Omental fat pad (tissue), 4 donors: ENCODE measurements at places on chromosomes 1 and 21. TPM values are rescaled to one million over a fixed set of nuclear protein-coding genes. Genes with fewer than 3 reads are reported as not detected.

The SHC1 gene
- total RNA-seq, result 178 TPM

GRCh38 chr1:67646145-67647035 is 38.6 kb upstream of the GADD45A start:
- DNase-seq, result no peak

GRCh38 chr1:225445639-225446594 is 18.1 kb upstream of the LBR start:
- DNase-seq, result no peak

GRCh38 chr1:43890815-43891214 is 42.8 kb upstream of the ARTN start:
- DNase-seq, result no peak

DNA sequence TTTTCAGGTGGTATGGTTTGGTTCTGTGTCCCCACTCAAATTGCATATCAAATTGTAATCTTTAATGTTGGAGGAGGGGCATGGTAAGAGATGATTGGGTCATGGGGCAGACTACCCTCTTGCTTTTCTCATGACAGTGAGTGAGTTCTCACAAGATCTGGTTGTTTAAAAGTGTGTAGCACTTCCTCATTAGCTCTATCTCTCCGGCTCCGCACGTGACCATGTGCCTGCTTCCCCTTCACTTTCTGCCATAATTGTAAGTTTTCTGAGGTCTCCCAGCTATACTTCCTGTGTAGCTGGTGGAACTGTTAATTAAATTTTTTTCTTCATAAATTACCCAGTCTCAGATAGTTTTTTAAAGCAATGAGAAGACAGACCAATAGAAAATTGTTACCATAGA is 843.2 kb downstream of the AMY1C start:
- no peak for DNase-seq

DNA sequence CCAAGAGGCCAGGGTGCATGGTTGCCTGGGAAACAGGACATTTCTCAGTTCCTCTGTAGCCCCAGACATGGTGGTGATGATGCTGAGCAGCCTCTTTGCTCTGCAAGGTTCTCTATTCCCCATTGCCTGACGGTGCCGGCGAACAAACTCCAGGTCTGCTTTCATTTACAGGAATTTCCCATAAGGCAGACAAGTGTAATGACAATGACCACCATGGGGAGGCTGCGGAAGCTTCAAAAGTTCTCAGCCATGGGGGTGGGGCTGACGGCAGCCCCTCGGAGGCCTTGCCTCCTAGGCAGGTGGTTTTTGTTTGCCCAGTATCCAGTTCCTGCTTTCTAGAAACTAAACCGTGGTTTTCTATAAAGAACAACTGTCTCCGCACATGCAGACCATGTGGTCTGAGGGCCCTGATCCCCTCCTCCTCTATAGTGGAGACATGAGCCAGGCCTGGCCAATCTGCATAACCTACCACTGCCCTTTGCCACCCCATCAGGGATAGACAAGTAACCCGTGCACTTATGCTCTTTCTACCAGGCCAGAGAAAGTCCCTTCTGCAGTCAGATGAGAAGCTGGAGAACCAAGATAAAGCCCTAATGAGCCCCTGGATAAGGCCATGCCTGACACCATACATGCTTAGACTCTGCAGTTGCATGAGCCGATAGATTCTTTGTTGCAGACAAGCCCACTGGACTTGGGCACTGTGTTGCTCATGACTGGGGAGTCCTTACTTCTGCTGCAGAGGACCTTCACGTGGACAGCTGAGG is 54.1 kb downstream of the LDLRAD2 start:
- no peak for DNase-seq
